ENCODE measurements at places on chromosomes 4 and X. TPM values are rescaled to one million over a fixed set of nuclear protein-coding genes. Genes with fewer than 3 reads are reported as not detected.

Gene H2BW2
- total RNA-seq: not detected

Gene PAGE1
- not detected for total RNA-seq

Gene ADH1A
- total RNA-seq: not detected

Gene NALF2
- 0.05 TPM for total RNA-seq

Gene PPM1K
- total RNA-seq: 6.3 TPM

Gene GABRG1
- total RNA-seq: not detected

Gene CYBB
- total RNA-seq: not detected

Gene GPR50
- total RNA-seq: not detected

Gene CXorf38
- 17.9 TPM for total RNA-seq

Gene BEX1
- total RNA-seq: 1.00 TPM

Gene HPGDS
- total RNA-seq: not detected

Gene AADAT
- total RNA-seq: 1.1 TPM

Gene JAKMIP1
- not detected for total RNA-seq

Gene BBS12
- 1.9 TPM for total RNA-seq

Gene PGAM4
- not detected for total RNA-seq

Gene SPARCL1
- total RNA-seq: 60.4 TPM

Gene RNF128
- total RNA-seq: not detected

Gene MFAP3L
- 1.9 TPM for total RNA-seq

Gene SLC34A2
- total RNA-seq: not detected

Gene SPANXN3
- total RNA-seq: not detected

Gene FMR1NB
- not detected for total RNA-seq

Gene POU4F2
- total RNA-seq: not detected

Gene HHIP
- 52.4 TPM for total RNA-seq

Gene LGI2
- not detected for total RNA-seq

Gene RAB40AL
- not detected for total RNA-seq

Gene BTK
- total RNA-seq: not detected

Gene RS1
- total RNA-seq: not detected

Gene SPATA18
- total RNA-seq: 6.8 TPM

Gene VCX2
- not detected for total RNA-seq

Gene SCRG1
- not detected for total RNA-seq

Gene CXCL3
- 4.1 TPM for total RNA-seq

Gene SAGE1
- not detected for total RNA-seq

Gene NDUFA1
- 79.8 TPM for total RNA-seq

Gene SHOX
- 0.10 TPM for total RNA-seq

Gene P2RY10
- not detected for total RNA-seq

Gene STBD1
- total RNA-seq: 3.5 TPM

Gene SLC7A11
- 55.5 TPM for total RNA-seq

Gene TMSB15C
- total RNA-seq: 1.3 TPM

Gene RTL3
- 0.20 TPM for total RNA-seq

Gene TRAM1L1
- total RNA-seq: 0.89 TPM

Gene STAP1
- not detected for total RNA-seq

Gene ABCG2
- 6.0 TPM for total RNA-seq

Gene GPRASP1
- total RNA-seq: 0.13 TPM

Gene ADH4
- not detected for total RNA-seq

Gene CC2D2A
- total RNA-seq: 4.2 TPM

Gene ARR3
- total RNA-seq: not detected

Gene NRK
- total RNA-seq: 0.07 TPM

Gene TLR1
- 1.3 TPM for total RNA-seq
